ENCODE measurements at places on chromosomes 4 and X. TPM values are rescaled to one million over a fixed set of nuclear protein-coding genes. Genes with fewer than 3 reads are reported as not detected.

Gene GLRB
- 2.7 TPM for total RNA-seq

Gene LINC00632
- 1,334 TPM for total RNA-seq

Gene CTAG1B
- not detected for total RNA-seq

Gene SPANXN3
- total RNA-seq, result not detected

Gene FAM120C
- total RNA-seq, result 22.5 TPM

Gene ODAM
- total RNA-seq, result not detected

Gene FRAS1
- total RNA-seq, result 9.7 TPM

Gene SLC4A4
- total RNA-seq, result 9.8 TPM

Gene NIPAL1
- total RNA-seq, result 6.3 TPM

Gene FHIP1A
- 15.3 TPM for total RNA-seq

DNA sequence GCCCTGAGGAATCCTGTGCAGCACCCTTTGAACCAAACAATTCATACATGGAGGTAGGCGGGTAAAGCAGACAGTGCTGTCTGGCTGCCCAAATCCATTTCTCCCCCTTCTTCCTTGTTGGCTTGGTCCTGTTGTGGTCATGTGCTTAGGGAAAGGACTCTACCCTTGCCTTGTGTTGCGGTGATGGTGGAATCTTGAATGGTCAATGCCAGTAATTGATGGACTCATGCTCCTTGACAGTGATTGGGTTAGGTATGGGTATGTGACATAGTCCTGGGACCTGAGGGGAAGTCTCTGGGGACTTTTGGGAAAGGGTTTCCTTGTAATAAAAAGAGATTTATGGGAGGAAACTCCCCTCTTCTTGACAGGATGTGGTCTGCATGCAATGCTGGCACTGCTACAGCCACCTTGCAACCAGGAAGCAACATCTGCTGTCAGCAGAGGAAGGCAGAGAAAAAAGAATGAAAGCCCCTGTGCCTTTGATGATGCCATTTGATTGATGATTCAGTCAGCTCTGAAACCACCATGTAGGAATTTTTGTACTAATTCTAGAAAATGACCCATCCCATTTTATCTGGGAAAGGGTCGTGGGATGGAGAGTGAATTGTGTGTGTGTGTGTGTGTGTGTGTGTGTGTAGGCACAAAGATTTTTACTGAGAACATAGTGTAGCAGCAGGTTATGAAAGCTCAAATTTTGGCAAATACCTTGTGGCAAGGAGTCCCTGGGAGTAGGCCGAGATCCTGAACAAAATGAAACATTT is 30.0 kb upstream of the HUWE1 start:
- no peak for DNase-seq

- no peak for DNase-seq
These were observed 284.9 kb downstream of the PCDH7 start for GRCh38 chr4:31005037-31005436.

DNA sequence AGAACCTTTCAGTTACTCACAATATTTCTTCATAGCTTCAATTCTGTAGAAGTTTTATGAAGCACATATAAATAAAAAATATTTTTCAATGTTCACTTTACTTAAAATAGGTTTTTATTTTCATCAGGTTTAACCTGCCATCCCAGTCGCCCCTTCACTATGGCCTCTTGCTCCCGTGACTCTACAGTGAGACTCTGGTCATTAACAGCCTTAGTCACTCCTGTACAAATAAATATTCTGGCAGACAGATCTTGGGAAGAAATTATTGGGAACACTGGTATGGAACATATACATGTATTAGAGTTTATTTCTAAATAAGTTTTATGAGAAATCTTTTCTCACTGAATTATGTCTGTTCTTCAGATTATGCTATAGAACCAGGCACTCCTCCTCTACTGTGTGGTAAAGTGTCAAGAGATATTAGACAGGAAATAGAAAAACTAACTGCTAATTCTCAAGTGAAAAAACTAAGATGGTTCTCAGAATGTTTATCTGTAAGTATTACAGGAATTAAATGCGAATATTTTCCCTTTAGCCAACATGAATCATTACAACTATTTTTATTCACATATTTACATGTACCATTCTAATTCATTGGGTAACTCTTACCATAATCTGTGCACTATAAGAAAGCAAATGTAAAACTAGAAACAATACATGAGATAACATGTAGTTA is 45.6 kb downstream of the SPATA4 start:
- no peak for DNase-seq

DNA sequence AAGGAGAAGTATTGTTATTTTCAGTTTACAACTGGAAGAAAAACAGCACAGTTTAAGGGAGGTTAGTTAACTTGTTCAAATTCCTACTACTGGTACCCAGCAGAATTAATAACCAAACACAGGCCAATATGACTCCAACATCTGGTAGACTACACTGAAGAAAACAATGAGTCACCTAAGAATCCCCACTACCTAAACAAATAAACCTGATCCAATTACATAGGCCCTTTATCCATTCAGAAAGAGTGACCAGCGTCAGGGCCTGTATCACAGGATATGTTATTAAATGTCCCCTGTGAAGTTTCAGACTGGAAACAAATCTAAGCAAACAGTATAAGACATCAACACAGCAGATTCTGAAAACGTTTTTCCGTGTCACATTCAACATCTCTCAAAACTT is 492.5 kb upstream of the INTU start:
- no peak for DNase-seq

GRCh38 chr4:47374477-47374876 is 89.0 kb downstream of the COMMD8 start:
- no peak for DNase-seq

DNA sequence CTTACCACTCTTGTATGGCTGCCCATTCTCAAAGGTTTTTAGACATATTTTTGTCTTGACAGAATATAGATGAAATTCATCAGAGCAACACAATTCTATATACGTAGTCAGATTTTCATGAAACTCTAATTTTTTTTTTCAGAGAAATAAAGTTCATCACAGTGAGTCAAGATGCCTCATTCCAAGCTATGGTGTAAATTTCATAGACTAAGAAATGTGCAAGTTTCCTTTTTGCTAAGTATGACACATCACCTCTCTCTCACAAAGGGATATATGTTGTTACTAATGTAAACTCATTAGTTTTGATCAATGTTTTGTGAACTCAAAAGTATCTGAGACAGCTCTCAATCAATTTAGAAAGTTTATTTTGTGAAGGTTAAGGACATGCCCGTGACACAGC is 60.4 kb upstream of the ATXN3L start:
- DNase-seq, result no peak

GRCh38 chrX:150569155-150569477 is 695 bp downstream of the MTM1 start:
- no peak for DNase-seq

- DNase-seq, result no peak
These were observed 149.4 kb upstream of the KLF3 start for GRCh38 chr4:38514465-38515146.

DNA sequence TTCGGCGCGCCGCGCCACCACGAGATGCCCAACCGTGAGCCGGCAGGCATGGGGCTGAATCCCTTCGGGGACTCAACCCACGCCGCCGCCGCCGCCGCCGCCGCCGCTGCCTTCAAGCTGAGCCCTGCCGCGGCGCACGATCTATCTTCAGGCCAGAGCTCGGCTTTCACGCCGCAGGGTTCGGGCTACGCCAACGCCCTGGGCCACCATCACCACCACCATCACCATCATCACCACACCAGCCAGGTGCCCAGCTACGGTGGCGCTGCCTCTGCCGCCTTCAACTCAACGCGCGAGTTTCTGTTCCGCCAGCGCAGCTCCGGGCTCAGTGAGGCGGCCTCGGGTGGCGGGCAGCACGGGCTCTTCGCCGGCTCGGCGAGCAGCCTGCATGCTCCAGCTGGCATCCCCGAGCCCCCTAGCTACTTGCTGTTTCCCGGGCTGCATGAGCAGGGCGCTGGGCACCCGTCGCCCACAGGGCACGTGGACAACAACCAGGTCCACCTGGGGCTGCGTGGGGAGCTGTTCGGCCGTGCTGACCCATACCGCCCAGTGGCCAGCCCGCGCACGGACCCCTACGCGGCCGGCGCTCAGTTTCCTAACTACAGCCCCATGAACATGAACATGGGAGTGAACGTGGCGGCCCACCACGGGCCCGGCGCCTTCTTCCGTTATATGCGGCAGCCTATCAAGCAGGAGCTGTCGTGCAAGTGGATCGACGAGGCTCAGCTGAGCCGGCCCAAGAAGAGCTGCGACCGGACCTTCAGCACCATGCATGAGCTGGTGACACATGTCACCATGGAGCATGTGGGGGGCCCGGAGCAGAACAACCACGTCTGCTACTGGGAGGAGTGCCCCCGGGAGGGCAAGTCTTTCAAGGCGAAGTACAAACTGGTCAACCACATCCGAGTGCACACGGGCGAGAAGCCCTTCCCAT is 1.1 kb downstream of the ZIC3 start:
- DNase-seq, result no peak

- no peak for DNase-seq
These were observed 170.7 kb upstream of the SMARCAD1 start for GRCh38 chr4:94036964-94037363.

DNA sequence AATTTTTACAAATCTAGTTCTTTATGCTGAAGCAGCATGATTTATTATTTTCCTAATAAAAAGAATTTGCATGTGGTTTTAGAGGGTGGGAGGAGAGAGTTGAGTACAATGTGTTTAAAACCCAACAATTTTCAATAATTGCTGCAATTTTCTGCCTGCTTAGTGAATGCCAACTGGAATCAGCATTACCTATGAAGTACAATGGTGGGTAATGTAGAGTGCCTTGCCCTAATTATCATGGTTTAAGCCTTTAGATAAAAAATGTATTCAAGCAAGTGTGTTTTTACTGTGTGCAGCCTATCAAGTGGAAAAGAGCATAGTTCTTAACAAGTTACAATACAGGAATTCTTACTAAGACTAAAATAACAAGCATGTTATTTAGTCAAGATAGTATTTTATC is 77.9 kb upstream of the ANKRD50 start:
- DNase-seq, result no peak

DNA sequence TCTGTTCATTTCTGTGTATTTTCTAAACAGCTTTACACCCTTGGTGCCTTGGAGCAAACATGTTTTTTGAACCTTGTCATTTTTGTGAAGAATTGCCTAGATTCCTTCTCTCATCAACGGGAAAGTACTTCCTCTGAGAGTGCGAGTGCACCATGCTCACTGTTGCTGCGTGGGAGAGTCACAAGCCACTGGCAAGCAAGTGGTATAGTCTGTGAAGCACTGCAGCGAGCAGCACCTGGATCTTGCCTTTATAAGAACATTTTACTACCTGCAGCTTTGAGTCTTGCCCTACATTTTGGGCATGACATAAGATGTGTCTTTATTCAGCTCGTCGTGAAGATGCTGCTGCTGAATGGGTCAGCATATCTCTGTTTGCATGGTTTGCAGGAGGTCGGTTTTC is 44.9 kb downstream of the HADH start:
- DNase-seq, result no peak

GRCh38 chr4:31237233-31237632 is 517.1 kb downstream of the PCDH7 start:
- no peak for DNase-seq

GRCh38 chr4:115332078-115332477 is 218.7 kb upstream of the NDST4 start:
- no peak for DNase-seq

DNA sequence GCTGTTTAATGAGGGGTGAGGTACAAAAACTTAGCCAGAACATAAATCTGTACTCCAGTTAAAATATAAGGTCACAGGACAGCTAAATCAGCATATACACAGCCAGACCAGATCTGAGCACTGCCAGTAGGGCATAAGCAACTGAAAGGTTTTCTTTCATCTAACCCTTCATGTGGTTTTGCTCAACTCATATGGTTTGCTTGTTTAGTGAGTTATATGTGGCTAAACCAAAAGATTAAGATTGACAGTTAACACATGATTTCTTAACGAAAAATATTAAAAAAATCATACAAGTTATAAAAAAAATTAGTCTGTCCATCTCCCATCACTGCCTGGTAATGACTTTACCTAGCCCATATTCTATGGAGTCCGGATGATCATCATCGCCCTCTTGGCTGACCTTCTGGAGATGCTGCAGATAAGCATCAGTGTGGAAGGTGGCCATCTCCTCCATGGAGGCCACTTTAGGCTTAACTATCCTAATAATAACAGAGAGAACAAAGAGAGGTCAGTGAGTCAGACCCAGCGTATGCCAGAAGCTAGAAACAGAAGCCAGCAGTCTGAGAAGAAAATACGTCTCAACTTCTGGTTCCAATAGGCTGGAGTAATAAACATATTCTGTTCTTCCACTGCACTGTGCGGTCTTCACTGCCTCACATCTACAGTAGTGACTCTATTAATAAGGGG is 4.1 kb downstream of the HDAC8 start:
- no peak for DNase-seq

- DNase-seq, result no peak
These were observed 545 bp downstream of the ABCE1 start for GRCh38 chr4:145098675-145099037.

DNA sequence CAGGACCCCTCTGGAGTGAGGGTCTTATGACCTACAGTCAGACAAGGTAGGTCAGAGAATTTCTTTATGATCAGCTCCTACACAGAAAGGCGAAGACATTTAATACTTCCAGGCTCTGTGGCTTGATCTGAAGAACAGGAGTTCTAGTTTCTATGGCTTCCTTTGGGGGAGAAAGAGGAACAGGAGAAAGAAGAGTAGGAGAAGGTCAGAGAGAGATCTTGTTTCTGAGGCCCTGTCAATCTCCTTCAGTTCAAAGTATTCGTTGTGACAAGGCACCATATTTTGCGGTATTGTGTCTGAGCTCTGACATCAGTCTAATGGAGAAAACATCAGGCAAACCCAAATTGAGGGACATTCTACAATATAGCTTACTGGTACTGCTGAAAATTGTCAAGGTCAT is 16.7 kb downstream of the TMSB4X start:
- DNase-seq, result no peak

- no peak for DNase-seq
These were observed 111.6 kb upstream of the NUDT6 start for GRCh38 chr4:123034023-123034422.

GRCh38 chrX:135498236-135498635 is 22.2 kb upstream of the INTS6L start:
- DNase-seq, result no peak

GRCh38 chr4:38683276-38683675 is 19.3 kb downstream of the KLF3 start:
- no peak for DNase-seq

- DNase-seq, result no peak
These were observed 464 bp downstream of the RASGEF1B start for GRCh38 chr4:81471298-81471587.

GRCh38 chr4:109441862-109442458 is 8.3 kb downstream of the SEC24B start:
- no peak for DNase-seq

GRCh38 chr4:172129593-172129992 is 316.4 kb downstream of the GALNTL6 start:
- no peak for DNase-seq
